ENCODE measurements at places on chromosomes 12 and 14. TPM values are rescaled to one million over a fixed set of nuclear protein-coding genes. Genes with fewer than 3 reads are reported as not detected.

VSIG10 gene
- 2.3 TPM for total RNA-seq

ITPK1 gene
- 27.9 TPM for total RNA-seq

DPPA3 gene
- not detected for total RNA-seq

ABCD2 gene
- 3.4 TPM for total RNA-seq

KRT78 gene
- not detected for total RNA-seq

SERPINA9 gene
- not detected for total RNA-seq

NAV3 gene
- not detected for total RNA-seq

MLF2 gene
- total RNA-seq = 106 TPM

LRIG3 gene
- not detected for total RNA-seq

CCDC60 gene
- not detected for total RNA-seq

HOXC4 gene
- total RNA-seq = 0.54 TPM

SLC6A12 gene
- not detected for total RNA-seq

C3AR1 gene
- 2.8 TPM for total RNA-seq

B4GALNT3 gene
- total RNA-seq = 1.1 TPM

POU6F1 gene
- total RNA-seq = 21.2 TPM

REP15 gene
- total RNA-seq = not detected

TAS2R30 gene
- 2.9 TPM for total RNA-seq

LTB4R2 gene
- total RNA-seq = 18.9 TPM

CD27 gene
- total RNA-seq = 38.4 TPM

DYNC1H1 gene
- total RNA-seq = 359 TPM

LBHD2 gene
- total RNA-seq = not detected

TCL1B gene
- not detected for total RNA-seq

AMN gene
- 4.3 TPM for total RNA-seq

BEGAIN gene
- 0.61 TPM for total RNA-seq

OR4K15 gene
- not detected for total RNA-seq

SLCO1A2 gene
- not detected for total RNA-seq

AQP6 gene
- not detected for total RNA-seq

MYF5 gene
- not detected for total RNA-seq

CD69 gene
- total RNA-seq = 504 TPM

CCDC175 gene
- total RNA-seq = not detected

GNS gene
- total RNA-seq = 6.3 TPM

KCNMB4 gene
- total RNA-seq = 0.73 TPM

GZMB gene
- 5.8 TPM for total RNA-seq

C12orf75 gene
- 27.9 TPM for total RNA-seq

IQSEC3 gene
- total RNA-seq = 6.7 TPM

ZNF891 gene
- 5.2 TPM for total RNA-seq

KRT82 gene
- not detected for total RNA-seq

NCOR2 gene
- total RNA-seq = 97.8 TPM

CCDC38 gene
- total RNA-seq = not detected

NRXN3 gene
- total RNA-seq = not detected

RFLNA gene
- total RNA-seq = not detected

OTX2 gene
- total RNA-seq = not detected

TRHDE gene
- not detected for total RNA-seq

TMEM179 gene
- not detected for total RNA-seq

SELPLG gene
- 30.4 TPM for total RNA-seq

BATF gene
- total RNA-seq = 4.3 TPM

NOXRED1 gene
- total RNA-seq = 0.22 TPM

PFDN5 gene
- 741 TPM for total RNA-seq

YBX3 gene
- total RNA-seq = 257 TPM

GYS2 gene
- total RNA-seq = not detected

KRT4 gene
- not detected for total RNA-seq

FOXG1 gene
- not detected for total RNA-seq

ADAMTS20 gene
- total RNA-seq = not detected

SIX6 gene
- total RNA-seq = not detected

FGF23 gene
- not detected for total RNA-seq

SDSL gene
- total RNA-seq = not detected

TAS2R20 gene
- total RNA-seq = 0.33 TPM

SOAT2 gene
- total RNA-seq = 2.9 TPM

Measured in CD8-positive, alpha-beta T cell (primary cell).